ENCODE measurements at places on chromosomes 1 and 21.
A peak's percentile ranks its signal among the peaks of the same experiment; 100 is the strongest.

DNA sequence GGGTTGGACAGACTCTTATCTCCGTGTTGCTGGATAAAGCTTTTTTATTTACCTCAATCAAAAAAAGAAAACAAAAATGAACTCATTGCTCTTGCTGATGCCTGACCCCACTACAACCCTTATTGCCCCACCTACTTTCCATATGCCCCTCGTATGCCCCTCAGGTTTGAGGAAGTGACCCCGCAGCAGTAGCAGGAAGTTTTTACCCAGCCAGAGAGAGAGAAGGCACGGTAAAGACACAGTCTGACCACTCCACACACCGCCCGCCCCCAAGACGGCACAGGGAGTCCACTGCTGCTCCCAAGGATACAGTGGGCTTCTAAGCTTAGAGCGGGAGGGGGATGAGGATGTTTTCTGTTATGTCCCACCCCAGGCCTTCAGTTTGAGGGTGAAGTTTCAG, 9.8 kb downstream of the PLEKHO1 start:
- DNase-seq: no peak

DNA sequence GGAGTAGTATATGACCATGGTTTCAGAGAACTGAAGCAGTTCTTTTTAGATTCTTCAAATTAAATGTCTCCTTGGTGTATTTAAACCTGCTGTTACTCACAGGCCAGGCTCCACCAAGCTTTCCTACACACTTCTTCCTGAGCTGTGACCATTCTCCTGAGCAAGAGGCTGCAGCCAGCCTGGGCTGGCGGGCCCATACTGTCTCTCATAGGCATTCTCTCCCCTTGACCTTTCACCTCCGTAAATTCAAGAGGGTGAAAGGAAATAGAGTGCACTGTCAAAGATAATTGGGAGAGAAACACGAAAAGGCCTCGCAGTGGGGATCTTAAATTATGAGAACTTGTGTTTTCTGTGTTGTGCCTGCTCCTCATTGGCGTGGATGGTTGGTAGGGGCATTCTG, 2.3 kb downstream of the ARF1 start:
- DNase-seq: no peak

DNA sequence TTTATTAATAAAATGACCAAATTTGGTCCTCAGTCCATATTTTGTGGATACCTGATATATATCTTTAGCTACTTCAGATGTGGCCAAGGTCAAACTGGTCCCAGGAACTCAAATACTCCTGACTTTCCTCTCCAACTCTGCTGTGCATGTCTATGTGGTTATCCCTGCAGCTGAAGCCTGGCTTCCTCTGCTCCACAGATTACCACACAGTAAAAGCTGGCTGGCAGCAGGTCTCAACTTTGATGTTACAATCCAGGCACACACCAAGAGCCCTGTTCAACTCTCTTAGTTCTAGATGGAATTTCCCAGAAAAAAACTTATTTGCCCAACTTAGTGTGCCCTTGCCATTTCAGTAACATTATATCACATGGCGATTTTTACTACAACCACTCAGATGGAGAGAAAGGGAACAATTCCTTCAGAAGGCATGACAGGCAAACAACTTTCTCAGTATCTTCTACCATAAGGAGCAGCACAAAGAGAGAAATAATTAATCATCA, 479.5 kb downstream of the PLPP3 start:
- DNase-seq: no peak

GRCh38 chr1:147840909-147841308, 61.7 kb upstream of the GJA8 start:
- peak; percentile 31 for DNase-seq

- DNase-seq: no peak
Observed at GRCh38 chr1:69388044-69388443, 179.7 kb upstream of the LRRC7 start.

DNA sequence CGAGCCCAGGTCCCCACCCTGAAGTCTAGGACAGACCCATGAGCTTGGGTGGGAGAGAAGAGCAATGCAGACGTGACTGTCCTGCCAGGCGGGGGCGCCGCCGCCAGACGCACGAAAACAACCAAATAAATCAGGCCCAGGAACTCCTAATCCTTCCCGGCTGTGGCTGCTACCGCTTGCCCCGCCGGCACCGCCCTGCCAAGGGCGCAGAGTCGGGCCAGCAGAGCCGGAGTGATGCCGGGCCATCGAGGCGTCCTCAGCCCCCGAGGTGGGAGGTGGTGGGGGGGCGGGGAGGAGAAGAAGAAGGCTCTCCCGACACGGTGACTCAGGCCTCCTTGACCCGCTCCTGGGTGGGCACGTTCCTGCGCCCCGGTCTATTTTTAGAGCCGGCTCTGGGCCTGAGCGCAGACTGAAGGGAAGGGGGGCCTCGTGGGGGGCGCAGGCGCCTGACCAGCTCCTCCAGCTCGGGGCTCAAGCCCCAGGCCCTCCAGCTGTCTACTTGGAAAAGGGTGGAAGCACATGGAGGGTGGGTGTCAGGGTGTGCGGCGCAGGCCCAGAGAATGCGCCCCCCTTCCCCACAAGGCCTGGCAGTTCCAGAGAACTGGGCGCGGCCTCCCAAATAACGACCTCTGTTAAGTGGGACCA, 10.7 kb upstream of the COL16A1 start:
- no peak for DNase-seq

DNA sequence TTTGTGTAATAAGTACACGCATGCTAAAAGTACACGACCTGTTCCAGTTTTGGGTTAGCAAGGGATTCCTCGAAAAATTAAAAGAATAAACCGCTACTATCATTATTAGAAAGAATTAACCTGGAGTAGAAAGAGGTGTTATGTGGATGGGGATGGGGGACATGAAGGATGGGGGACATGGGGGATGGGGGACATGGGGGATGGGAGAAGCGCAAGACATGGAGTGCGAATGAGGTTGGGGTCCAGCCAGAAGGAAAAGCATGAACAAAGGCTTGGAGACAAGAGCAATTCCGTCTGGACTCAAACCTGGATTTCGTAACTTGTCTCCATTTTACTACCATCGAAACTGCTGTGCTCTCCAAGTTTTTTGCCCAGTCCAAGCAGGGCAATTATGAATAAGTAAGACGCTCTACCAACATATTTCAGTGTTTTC, 591 bp upstream of the KDM1A start:
- DNase-seq: no peak

GRCh38 chr1:246856371-246856770, 75.4 kb downstream of the AHCTF1 start:
- DNase-seq: no peak

DNA sequence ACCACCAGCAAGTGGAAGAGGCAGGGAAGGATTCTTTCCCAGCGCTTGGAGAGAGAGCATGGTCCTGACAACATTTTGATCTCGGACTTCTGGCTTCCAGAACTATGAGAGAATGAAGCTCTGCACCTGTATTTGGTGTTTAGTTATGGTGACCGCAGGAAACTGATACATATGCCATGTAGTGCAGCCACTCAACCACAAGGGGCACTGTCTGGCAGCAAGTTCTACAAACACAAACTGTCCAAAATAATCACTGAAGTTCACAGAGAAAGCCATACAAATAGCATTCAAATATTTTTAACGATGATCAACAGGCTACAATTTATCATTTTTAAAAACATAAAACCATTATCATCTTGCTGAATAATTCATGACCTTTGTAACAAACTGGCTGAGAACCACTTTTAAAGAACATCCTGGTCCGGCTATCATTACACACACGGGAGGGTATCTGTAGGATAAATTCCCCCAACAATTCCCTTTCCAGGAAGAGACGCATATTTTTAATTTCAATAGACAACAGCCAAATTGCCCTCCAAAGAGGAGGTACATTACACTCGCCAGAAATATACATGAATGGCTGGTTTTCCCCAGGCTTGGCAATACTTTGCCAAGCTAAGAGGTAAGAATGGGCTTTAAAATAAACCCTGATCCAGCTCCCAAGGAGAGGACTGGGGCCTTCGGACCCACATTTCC, 9.2 kb upstream of the CBR3 start:
- peak; percentile 46 for DNase-seq

DNA sequence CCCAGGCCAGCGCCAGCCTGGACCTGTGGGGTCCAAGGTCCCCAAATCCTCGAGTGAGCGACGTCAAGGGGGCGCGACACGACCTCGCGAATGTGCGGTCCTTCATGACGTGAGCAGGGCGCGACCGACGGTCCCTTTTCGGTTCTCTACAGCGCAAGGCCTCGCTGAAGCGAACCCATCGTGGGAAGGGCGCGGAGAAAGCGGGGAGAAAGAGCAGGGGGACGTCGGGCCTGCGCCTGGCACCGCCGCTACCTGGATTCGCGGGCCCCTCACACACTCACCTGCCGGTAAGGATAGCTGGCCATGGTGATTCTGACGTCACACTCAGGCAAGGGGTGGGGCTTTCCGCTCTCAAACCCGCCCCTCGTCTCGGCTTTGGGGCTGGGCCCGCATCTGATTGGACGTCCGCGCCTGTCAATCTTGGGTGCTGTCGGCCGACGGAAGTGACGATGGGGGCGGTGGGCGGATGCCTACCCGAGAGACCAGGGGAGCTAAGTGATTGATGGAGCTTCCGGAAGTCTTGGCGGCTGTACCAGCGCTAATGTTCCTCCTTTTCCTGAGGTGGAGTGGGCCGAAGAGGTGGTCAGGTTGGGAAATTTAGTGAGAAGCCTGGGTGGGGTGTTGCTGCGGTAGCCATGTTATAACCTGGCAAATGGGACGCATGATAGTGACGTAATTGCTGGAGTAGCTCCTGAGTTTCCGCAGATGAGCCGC, at the start of gene PEF1:
Gene PEF1 (minus strand): TSS at position 317 of the 714 bp plus-strand sequence. CDS start 12 bp downstream, at position 305.
- peak; percentile 99 for DNase-seq

- no peak for DNase-seq
Observed at GRCh38 chr1:15420853-15421465, 11.3 kb downstream of the EFHD2 start.

DNA sequence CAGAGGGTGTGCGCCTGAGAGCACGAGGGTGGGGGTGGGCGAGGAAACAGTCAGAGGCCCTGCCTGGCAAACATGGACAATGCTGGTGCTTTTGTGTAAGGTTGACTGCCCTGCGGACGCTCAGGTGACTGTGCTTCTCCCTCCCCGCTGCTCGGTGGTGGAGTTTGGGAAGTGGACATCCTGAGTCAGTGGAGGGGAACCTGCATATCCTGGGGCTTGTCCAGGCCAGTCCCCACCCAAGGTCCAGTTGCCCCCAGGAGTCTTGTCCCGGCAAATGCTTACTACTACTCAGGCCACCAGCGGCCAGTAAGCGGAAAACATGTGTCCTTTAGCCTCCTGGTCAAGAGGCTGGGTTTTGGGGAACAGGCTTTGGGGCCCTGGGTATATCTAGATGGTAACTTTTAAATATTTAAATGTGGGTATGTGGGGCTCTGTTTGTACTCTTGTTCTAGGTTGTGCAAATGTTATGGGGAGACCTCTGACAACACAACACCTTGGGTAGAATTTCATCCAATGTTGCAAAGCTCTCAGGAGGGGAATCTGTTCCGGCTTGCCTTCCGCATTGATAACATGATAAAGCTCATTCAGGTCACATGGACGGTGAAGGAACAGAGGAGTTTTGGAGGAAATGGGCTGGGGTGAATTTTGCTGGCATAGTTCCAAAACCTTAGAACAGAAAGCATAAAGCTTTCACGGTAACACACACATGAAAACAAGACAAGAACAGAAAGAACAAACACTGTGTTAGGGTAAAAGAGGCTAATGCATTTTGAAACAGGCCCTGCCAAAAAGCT, 364.9 kb downstream of the PRDM2 start:
- DNase-seq: no peak

DNA sequence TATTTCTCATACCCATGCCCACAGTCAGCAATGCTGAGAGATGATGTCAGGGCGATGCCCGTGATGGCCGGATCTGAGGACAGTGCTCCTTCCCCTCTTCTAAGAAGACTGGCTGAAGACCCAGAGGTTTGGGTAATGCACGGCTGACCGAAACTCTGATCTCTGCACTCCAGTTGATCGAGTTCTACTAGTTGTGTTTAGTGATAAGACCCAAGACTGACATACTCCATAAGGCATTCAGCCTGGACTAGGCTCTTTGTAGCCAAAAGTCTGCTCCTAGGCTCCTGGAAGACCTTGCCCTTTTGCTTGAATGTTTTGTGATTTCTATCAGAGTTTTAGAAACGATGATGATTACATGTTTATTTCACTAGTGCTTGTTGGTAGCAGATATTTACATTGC, 251.5 kb downstream of the DYRK1A start:
- no peak for DNase-seq

DNA sequence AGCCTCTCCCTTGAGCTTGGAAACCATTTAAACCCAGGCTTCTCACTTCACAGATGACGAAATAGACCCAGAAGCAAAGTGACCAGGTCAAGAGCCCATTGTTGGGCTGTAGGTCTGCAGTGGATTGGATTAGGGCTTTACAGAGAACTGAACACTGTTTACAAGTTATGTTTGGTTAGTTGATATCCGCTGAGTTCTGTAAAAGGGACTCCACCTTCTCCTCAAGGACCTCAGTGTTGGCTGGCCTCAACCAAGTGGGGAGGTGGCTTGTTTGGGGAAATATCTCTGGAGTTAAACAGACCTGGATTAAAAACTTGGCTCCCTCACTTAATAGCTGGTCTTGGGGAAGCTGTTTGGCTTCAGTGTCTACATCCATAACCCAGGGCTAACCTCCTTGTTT, 88.1 kb downstream of the UCK2 start:
- no peak for DNase-seq

DNA sequence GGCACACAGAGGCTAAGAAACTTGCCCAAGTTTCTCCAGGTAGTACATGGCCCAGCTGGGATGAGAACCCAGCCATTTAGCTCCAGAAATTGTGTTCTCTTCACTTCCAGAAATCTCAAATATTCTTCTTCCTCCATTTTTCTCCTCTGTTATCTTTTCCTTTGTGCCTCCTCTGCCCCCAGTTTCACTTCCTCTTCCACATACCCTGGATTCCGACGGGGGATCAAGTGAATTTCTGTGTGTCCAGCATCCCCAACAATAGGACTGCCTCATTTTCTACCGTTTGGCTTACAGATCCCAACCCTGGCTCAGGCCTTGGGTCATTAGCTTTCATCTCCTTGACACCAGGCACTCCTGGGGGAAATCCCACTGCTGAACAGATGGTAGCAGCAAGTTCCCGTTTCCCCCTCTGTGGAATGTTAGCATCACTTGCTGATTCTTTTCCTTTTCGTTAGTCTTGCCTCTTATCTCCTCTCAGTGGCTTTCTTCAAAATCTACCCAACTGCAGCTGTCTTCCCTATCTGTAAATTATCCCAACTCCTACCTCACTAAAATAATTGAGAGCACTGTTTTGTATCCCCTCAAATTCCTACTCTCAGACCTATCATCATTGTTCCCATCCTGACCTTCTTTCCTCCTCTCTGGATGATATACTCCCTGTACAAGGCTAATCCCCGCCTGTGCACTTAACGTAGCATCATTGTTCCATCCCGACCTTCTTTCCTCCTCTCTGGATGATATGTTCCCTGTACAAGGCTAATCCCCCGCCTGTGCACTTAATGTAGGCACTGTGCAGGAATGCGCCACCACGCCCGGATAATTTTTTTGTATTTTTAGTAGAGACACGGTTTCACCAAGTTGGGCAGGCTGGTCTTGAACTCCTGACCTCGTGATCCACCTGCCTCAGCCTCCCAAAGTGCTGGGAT, 36.5 kb downstream of the SCCPDH start:
- DNase-seq: no peak

GRCh38 chr1:245319094-245319493, 164.3 kb downstream of the KIF26B start:
- DNase-seq: no peak

GRCh38 chr1:234398849-234399381, 25.7 kb downstream of the COA6 start:
- DNase-seq: no peak

GRCh38 chr1:26280333-26281042, 602 bp downstream of the SH3BGRL3 start:
- DNase-seq: peak; percentile 77

GRCh38 chr1:156704930-156705320, 458 bp downstream of the CRABP2 start:
- DNase-seq: peak; percentile 79
